ENCODE measurements at places on chromosomes 13 and 19.
A peak's percentile ranks its signal among the peaks of the same experiment; 100 is the strongest.

DNA sequence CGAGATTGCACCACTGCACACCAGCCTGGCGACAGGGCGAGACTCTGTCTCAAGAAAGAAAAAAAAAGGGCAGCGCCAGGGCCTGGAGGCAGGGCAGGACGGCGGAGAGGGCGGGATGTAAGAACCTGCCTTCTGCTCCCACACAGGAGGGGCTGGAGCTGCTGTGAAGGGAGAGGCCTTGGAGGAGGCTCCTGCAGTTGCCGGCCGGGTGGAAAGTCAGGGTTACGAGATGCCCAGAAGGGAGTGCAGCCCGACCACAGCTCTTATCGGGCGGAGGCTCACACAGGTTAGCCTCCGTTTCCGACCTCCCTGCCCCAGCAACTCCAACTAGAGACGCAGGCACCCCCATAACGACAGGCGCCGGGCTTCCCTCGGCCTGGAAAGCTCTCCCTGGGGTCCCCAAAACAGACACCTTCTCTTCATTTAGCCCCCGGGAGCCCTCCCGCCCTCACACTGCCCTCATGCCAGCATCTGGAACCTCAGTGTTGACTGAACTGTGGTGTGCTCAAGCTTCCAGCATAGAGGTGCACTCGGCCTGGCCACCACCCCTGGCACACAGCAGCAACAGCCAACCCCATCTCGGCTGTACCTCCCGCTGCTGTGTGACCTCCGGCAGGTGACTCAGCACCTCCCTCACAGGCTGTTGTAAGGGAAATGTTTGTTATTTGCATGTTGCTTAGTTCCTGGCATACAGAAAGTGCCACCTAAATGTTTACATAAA lies 1.4 kb downstream of the PLPP2 start:
- peak; percentile 79 for DNase-seq

- peak; percentile 13 for DNase-seq
Observed at GRCh38 chr19:29887442-29887855, 54.6 kb upstream of the URI1 start.

- DNase-seq, result peak; percentile 95
Observed at GRCh38 chr19:5913739-5914357, at the start of gene CAPS. Gene CAPS (plus strand): TSS chr19:5914254. CDS start chr19:5914407, 153 bp downstream.

GRCh38 chr13:50599046-50599445 lies 244.4 kb downstream of the DLEU7 start:
- no peak for DNase-seq

DNA sequence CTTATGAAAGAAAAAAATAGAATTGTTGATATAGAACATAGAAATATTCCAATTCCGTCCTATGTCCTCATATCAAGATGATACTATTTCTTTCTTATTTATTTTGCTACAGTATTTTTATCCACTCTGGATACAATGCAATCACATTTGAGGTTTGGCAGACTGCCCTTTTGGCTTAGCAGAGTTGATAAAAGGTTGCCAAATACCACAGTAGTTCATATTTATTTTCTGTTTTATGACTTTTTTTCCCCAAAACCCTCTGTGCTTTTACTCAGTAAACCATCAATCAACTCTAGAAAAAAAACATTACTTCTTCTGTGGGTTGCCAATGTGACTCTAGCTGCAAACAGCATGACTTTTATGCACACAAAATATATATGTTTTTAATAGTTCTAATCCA lies 424.5 kb downstream of the PCDH9 start:
- DNase-seq, result peak; percentile 21

DNA sequence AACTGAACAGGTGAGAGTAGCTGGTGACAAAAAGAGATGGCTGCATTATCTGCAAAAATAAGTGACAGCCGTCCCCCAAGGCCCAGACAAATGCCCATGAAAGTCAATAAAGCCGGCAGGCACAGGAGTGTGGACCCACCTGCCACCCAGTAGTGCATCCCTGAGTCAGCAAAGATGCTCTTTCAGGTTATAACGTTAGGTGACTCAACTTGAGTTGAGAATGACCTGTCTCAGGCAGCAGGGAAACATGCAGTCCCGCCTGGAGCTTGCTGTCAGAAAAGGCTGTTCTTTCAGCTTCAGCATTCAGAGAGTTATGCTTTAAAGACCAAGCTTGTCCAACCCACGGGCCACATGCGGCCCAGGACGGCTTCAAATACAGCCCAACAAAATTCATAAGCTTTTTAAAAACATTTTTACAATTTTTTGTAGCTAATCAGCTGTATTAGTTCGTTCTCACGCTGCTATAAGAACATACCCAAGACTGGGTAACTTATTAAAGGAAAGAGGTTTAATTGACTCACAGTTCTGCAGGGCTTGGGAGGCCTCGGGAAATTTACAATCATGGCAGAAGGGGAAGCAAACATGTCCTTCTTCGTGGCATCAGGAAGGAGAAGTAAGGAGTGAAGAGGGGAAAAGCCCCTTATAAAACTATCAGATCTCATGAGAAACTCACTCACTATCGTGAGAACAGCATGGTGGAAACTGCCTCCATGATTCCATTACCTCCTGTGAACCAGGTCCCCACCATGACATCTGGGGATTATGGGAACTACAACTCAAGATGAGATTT lies 110.4 kb downstream of the RAB20 start:
- DNase-seq, result no peak

- no peak for DNase-seq
Observed at GRCh38 chr13:68174893-68175292, 944.8 kb upstream of the PCDH9 start.

DNA sequence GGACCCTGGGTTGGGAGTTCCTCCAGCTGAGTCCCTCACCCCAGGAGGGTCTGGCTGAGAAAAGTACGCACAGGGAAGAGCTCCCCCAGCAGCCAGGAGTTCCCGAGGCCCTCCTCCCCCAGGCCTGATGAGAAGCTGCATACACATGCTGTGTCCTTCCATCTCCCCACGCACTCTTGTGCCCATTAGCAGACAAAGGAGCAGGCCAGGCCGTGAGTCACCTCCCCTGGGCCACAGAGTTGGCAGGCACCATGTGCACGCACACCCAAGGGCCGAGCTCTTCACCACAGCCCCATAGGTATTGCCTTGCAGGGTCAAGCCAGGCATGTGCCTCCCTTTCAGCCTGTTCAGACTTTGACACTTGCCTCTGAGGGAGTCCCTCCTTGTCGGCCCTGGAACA lies 17.5 kb downstream of the MAU2 start:
- DNase-seq, result peak; percentile 55

DNA sequence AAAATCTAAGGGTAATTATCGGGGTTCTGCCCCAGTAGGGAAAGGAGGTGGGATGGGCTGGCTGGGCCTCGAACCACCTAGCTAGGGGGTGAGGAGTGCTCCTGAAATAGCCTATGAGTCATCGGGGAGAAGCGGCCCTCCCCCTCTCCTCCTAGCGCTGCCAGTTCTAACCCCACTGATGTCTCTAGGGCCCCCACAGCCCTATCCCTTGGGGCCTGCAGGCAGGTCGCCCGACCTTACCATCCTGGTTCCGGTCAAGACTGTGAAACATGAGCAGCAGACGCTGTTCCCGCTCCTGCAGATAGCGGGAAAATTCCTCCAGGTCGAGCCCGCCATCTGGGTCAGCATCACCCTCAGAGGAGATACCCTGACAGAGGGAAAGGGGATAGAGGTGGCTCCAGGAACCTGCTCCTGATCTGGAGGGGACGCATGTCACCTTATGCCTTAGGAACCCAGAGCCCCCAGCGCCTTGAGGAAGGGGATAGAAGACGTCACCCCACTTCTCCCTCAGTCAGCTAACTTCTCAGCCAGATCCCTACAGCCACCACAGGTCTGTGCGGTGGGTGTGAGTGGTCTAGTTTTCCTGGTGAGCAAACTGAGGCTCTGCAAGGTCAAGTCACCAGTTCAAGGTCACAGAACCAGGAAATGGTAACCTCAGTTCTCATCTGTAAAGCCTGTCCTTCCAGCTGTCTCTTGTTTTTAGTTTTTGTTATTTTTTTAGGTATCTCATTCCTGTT lies 1.5 kb downstream of the SLC25A23 start:
- DNase-seq, result peak; percentile 30

- DNase-seq, result no peak
Observed at GRCh38 chr13:97780486-97780885, 173.0 kb upstream of the IPO5 start.

- DNase-seq, result no peak
Observed at GRCh38 chr13:90591927-90592268, 755.6 kb upstream of the MIR17HG start.

DNA sequence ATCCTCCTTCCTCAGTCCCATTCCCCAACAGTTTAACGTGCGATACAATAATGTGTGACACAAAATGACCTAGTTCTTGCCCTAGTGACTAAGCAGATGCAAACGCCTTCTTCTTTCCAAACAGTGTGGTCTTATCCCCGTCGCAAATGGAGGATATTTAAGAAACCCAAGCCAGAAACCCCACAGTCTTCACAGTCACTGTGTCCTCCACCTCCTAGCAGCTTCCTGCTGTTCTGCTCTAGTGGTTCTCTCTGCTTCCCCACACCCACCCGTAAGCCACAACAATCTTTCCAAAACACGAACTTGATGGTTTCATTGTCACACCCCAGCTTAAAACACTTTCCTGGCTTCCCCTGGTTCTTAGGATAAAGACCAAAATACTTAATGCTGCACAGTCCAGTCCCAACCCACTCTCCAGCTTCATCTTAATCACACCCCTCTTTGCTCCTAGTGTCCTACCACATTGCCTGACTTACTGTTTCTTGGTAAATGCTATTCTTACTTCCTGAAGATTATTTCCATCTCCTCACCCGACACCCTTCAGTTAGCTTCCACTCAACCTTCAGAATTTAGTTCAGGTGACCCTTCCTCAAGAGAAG lies 32.3 kb downstream of the ITM2B start:
- no peak for DNase-seq

DNA sequence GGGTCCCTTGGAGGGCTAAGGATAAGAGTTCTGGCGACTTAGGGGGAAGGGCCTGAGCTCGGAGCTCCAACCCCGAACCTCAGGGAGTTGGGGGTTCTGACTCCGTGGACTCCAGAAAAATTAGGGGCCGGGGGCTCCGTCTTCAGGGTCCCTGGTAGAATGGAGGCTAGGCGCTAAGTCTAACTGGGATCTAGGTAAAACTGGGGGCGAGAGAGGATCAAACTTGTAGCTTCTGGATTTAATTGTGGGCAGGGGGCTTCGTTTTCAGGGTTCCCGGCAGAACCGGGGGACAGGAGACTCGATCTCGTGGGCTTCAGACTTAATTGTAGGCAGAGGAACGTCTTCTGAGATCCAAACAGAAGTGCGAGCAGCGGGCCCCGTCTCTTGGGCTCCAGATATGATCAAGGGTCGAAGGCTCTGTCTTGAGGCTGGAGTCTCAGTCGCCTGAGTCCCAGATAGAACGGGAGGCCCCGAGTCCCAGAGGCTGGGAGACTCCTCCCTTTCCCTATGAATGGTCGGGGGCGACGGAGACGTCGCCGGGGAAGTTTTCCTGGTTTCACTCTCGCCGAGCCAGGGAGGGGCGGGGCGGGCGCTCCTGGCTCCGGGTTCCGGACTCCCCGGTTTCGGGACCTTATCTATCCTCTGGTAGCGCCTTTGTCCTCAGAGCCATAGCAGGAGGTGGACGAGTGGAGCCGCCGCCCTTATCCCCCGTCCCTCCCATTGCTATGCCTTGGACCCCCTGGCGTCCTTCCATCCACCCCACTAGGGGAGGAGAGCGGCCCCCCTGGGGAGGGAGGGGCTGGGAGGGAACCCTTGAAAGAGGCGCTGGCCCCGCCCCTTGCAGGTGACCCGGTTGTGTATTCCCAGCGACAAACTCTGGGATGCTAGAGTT lies 1.3 kb downstream of the NECTIN2 start:
- DNase-seq, result peak; percentile 15

GRCh38 chr19:13827656-13828055 lies 32.4 kb downstream of the ZSWIM4 start:
- no peak for DNase-seq

DNA sequence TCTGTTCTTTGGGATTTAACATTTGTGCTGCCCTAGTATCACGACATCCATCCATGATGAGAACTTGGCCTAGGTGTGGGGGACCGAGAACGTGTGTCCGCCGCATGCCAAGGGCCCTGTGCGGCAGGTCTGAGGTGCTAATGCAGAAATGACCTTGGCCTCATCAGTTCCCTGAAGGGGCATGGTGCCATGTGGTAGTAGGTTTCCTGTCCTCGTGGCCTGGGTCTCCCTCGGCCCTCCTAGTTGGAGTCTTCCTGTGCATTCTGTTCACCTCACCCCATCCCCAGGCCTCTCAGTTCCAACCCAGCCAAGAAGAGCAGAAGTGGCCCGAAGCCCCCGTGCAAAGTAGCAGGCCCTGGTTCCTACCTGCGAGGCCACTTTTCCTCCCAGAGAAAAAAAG lies 59.8 kb downstream of the GGACT start:
- no peak for DNase-seq

- DNase-seq, result no peak
Observed at GRCh38 chr13:94598281-94598680, 2.3 kb upstream of the TGDS start.

GRCh38 chr13:110275931-110276552 lies 30.9 kb downstream of the COL4A1 start:
- DNase-seq, result no peak

- DNase-seq, result peak; percentile 42
Observed at GRCh38 chr13:104773775-104774174, 1707.6 kb upstream of the SLC10A2 start.

GRCh38 chr19:1052349-1052975 lies 12.6 kb downstream of the ABCA7 start:
- no peak for DNase-seq

GRCh38 chr13:91529739-91530482 lies 131.5 kb downstream of the GPC5 start:
- no peak for DNase-seq

DNA sequence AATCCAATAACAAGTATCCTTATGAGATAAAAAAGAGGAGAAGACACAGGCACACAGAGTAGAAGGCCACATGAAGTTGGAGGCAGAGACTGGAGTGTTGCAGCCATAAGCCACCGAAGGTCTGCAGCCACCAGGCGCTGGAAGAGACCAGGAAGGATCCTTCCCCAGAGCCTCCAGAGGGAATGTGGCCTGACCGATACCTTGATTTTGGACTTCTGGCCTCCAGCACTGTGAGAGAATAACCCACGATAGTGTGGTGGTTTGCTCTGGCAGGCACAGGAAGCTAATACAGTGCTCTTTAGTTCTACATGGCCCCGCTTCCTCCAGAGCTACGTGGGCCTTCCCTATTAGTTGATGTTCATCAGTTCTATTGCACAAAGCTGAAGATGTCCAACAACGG lies 15.3 kb upstream of the SULT2A1 start:
- no peak for DNase-seq

GRCh38 chr13:41589434-41589833 lies 132.1 kb downstream of the RGCC start:
- DNase-seq, result no peak

DNA sequence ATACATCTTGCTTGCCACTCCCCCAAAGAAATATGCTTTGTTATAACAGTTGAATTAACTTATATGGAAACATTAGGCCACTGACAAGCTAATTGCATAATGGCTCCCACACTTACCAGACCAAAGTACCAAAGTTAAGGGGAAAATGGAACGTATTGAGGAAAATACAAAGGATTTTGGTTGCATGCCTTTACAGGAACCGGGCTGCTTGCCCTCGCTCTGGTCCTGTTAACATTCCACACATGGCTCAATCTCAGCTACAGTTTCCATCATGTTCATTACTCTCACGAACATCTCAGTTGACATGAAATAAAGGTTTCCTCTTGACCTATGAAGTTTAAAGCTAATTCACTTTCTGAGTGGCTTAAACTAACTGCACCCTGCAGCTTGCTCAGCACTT lies 220.7 kb upstream of the RXFP2 start:
- DNase-seq, result no peak
